Stimulated activated CD8-positive, alpha-beta memory T cell treated with anti-CD3 and anti-CD28 coated beads, Interleukin-15, amount 100 ng/mL, for 4 hours (primary cell): ENCODE measurements at places on chromosomes 5 and 9.
A peak's percentile ranks its signal among the peaks of the same experiment; 100 is the strongest.

GRCh38 chr5:118611332-118611945 lies 376.9 kb downstream of the DTWD2 start:
- DNase-seq: no peak

DNA sequence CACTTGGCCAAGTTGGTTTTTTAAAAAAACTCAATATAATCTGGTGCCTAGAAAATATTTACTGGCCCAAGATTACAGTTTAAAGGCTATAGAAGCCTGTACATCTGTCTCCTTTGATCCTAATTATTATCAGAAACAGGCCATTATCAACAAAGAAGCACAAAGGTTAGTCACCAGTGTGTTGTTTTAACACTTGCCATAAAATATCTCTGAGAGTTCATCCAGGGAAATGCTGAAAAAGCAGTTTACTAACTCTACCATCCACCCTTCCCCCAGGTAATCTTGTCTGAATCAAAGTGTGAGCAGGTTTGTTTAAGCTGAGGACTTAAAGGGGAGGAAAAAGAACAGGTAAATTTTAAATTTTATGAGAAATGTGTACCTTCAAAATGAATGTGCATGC lies 13.3 kb upstream of the TRPM6 start:
- DNase-seq: no peak

DNA sequence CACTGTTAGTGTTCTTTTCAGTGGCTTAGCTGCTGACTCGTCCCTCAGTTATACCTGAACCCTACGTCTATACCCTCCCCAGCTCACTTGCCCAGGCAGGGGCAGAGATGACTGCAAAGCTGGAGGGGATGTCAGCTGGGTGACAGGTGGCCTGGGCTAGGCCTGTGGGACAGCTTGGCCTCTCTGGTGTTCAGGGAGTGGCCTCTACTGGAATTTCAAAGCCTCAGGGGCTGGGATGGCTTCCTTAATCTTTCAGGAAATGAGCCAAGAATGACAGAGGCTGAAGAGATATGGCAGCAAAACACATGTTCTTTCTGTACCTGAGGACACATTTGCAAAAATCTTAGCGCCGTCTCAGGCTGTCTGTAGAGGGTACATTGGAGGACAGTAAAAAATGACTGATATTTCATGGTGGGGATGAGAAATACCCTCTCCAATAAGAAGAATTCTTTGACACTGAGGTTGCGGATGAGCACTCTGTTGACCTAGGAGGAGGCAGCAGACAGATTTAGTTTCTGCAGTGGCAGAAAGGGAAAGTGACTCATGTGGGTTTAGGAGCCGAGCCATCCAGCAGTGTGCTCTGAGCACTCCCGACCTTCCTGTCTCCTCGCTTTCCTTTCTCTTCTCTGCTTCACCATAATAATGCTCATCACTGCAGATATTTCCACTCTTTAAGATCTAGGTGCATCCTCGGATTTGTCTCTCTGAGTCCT lies 54.4 kb downstream of the ENTREP1 start:
- no peak for DNase-seq

GRCh38 chr5:132489871-132490483 lies 596 bp downstream of the IRF1 start:
- DNase-seq: no peak

DNA sequence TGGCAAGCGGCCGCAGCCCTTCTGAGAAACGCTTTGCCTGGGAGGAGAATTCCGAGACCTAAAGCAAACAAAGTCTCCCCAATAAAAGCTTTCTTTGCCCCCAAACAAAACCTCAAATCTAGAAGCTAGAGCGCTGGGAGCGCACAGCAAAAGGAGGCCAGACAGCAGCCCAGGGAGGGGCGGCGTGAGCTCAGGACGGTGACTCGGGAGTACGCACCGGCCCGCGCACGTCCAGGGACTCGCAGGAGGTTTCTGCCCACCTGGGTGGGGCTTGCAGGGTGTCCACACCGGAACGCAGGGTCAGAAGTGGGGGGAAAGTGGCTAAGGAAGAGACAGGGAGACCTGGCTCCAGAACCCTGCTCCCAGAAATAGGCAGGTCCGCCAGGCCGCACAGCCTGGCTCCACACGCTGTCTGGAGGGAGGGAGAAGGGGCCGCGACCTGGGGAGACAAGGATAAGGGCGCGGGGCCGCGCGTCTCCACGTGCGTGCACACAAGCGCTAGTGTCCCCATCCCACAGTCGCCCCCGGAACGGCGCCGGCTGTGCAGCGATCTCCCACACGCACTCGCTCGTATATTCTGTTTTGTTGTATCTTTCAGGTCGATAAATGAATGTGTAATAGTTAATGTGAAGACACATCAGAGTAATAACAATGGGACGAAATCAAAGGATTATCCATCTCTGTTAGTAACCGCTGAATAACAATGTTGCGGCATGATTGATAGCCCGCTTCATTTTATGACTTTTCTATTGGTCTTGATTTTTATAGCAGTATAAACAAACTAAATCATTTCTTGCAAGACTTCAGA lies 2.3 kb upstream of the OTP start:
- DNase-seq: no peak

GRCh38 chr5:107121793-107122519 lies 548.8 kb downstream of the EFNA5 start:
- DNase-seq: no peak

DNA sequence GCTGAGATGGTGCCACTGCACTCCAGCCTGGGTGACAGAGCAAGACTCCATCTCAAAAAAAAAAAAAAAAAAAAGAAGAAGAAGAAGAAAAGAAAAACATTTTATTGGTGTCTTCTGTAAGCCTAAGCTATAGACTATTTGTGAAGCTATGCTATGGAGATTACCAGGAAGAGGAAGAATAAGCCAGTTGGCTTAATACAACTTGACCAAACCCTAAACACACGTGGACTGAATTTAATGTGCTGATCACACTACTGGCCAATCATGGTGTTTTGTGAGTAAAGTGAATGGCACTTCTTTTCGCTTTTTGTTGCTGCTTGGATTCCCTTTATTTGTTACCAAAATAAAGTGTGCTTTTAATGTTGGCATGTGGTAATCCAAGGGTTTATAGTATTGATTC lies 49.9 kb downstream of the GGTA1 start:
- no peak for DNase-seq

DNA sequence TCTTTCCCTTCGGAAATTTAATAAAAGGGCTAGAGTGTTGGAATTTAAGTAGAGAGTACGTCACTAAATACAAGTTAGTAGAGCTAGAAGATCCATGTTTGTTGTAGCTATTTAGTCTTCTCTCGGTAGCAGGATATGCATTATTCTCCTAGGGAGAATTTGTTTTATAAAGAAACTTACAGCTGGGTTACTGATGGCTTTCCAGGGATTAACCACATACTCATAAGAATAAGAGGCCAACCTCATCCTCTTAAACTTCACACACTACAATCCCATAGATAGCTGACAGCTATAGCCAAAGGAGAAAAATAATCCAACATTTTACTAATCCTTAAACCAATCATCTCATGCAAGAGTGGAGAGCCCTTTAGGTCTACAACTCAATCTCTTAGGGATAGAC lies 43.0 kb downstream of the TLE1 start:
- DNase-seq: no peak

- DNase-seq: no peak
Measured at GRCh38 chr9:68749579-68750159, 44.6 kb downstream of the PIP5K1B start.

GRCh38 chr9:14687042-14687719 lies 6.1 kb downstream of the ZDHHC21 start:
- DNase-seq: no peak

GRCh38 chr5:75510836-75511434 lies 494 bp downstream of the CERT1 start:
- no peak for DNase-seq

DNA sequence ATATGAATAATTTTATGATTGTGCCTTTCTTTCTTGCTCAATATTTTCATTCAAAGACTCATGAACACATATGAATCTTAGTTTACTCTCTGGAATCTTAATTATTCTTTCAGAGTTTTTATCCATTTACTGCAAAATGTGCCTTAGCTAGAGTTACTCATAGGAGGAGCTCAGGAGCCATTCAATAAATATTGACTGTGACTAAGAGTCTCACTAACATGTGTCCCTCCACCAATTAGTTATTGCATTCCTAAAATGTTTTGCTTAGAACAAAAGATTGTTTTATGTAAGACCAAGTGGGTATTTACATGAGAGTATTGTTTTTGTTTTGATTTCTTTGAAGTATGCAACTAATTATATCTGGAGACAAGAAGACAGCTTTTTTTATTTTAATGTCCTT lies 218.4 kb upstream of the MAST4 start:
- DNase-seq: no peak

GRCh38 chr5:106094839-106095238 lies 1575.9 kb downstream of the EFNA5 start:
- no peak for DNase-seq

GRCh38 chr5:142221091-142221860 lies 103.5 kb downstream of the SPRY4 start:
- no peak for DNase-seq

- no peak for DNase-seq
Measured at GRCh38 chr5:87526131-87526530, 113.4 kb upstream of the CCNH start.

GRCh38 chr5:136749016-136749415 lies 383.7 kb upstream of the TRPC7 start:
- no peak for DNase-seq

DNA sequence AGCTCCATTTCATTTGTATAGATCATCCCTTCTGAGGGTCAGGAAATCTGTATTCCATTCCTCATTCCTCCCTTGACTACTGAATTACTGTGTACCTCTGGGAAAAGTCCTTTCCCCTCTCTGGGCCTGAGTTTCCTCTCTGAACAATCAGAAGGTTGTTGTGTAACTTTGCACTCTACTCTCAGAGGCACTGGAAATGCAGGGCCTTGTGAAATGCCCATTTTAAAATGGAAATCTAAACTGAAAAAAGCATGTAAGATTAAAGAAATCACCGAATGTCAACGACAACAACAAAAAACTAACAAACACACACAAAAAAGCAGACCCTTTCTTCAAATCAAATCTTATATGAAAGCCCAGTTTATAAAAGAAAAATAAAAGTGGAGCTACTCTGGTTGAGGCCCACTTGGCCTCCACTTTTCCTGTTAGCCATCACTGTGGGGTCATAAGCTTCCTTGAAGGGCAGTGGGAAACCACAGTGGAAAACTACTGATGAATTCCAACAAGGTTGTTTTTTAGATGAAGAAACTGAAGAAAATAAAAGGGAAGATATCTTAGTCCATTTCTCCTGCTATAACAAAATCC lies 21.6 kb upstream of the GRPEL2 start:
- no peak for DNase-seq

- DNase-seq: no peak
Measured at GRCh38 chr5:97797994-97798451, 615.0 kb upstream of the RIOK2 start.

GRCh38 chr5:38830521-38831051 lies 15.2 kb upstream of the OSMR start:
- DNase-seq: no peak

GRCh38 chr9:72271613-72272478 lies 93.2 kb downstream of the ZFAND5 start:
- peak; percentile 13 for DNase-seq

DNA sequence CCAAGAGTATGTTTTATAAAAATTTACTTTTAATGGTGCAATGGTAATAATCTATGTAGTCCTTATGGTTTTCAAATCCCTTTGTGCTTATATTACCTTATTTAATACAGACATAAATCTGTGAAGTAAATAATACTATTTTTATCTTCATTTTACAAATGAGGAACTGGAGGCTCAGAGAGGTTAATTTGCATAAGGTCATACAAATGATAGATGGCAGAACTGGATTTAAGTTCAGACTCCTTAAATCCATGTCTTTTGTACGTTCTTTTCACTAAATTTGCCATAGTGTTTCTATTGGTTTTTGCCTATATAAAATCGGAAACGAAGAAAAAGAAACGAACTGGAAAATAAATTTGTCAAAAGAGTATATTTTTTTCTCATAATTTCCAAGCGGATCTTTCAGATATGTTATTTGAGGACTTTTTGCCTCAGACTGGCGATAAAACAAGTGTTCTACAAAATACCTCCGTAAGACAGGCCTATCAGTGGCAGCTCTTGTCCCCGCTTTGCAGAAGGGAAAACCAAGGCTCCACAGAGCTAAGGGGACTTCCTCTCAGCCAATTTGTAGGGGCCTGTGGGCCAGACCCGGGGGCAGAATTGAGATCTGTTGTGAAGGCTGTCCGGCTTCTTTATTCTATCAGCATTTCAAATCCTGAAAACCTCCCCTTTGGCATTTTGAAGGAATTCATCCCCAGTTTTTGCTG lies 1.1 kb upstream of the TNFAIP8 start:
- DNase-seq: no peak

DNA sequence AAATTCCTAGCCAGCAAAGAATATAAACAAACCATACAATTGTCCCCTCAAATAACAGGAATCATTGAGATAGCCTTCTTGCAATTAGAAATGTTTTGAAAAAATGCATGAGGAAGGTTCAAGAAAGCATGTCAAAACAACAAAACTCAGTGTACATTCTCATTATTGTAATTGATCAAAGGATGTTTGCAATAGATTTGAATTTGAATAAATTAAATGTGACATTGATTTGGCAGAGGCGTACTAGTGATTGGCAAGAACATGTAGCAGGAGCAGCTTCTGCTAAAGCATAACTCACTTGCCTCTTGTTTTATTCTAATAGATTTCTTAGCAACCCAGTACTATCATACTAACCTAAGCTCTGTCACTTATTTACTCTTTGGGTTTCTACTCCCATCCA lies 19.9 kb downstream of the SMIM15 start:
- DNase-seq: no peak

DNA sequence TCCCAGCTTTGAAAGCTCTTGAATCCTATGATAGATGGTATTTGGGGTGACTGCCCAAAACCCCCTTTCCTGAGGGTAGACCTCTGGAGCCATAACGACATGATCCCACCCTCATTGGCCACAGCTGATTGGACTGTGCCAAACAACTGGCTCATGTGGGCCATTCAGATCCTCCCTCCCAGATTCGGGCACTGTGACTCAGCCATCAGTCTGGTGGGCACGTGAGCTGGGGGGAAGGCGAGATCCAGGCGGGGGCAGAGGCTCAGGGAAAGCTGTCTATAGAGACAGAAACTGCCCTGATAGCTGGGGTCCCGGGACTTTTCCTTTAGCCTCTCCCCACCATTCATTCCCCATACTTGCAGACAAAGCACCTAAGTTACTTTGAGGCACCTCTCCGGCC lies 15.1 kb upstream of the NCS1 start:
- DNase-seq: no peak

GRCh38 chr5:157290981-157291711 lies 25.2 kb downstream of the CYFIP2 start:
- DNase-seq: no peak

DNA sequence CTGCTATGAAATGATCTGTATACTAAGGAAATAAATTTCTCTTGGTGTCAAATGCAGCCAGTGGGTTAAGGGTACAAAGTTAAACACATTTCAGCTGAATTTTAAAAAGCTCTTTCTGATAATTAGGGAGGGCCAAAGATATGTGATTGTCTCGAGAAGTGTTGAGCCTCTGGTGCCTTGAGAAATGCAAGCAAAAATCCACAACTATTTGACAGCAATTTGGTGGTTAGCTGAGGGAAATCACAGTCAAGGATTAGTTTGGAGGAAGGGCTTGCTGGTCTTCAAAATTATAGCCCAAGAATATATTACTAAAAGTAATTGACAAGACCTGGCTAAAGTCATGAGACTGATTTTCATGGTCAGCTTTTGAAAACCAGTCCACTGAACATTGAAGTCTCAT lies 255.7 kb upstream of the PPP1R2B start:
- no peak for DNase-seq
